ENCODE measurements at places on chromosomes 6 and 20. TPM values are rescaled to one million over a fixed set of nuclear protein-coding genes. Genes with fewer than 3 reads are reported as not detected.
A peak's percentile ranks its signal among the peaks of the same experiment; 100 is the strongest.

DNA sequence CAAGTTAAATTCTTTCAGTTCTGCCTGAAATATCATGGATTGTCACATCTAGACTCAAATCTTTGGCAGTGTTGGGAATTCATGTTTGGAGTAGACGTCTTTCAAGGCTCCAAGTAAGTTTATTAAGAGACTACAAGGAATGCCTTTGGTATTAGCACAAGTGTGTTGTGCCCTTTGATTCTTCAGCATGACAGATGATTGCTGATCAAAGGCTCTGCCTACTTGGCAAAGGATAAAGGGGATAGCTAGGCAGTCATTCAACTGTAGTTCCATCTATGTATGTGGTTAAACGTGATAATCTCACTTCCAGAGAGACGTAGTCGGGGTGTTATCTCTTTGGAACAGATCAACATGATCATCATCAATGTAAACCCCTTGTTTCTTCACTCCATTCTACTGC, 86.2 kb downstream of the SPTLC3 start:
- no peak for DNase-seq

- DNase-seq, result no peak
Measured at GRCh38 chr6:19827247-19827646, 9.9 kb upstream of the ID4 start.

SIRPD gene
- total RNA-seq, result not detected

CPXM1 gene
- not detected for total RNA-seq

GRCh38 chr20:21862259-21862946, 156.9 kb downstream of the PAX1 start:
- DNase-seq, result no peak

EPB41L1 gene
- total RNA-seq, result 14.4 TPM

TCP11 gene
- not detected for total RNA-seq

CGAS gene
- 1.6 TPM for total RNA-seq

VSX1 gene
- total RNA-seq, result not detected

DNA sequence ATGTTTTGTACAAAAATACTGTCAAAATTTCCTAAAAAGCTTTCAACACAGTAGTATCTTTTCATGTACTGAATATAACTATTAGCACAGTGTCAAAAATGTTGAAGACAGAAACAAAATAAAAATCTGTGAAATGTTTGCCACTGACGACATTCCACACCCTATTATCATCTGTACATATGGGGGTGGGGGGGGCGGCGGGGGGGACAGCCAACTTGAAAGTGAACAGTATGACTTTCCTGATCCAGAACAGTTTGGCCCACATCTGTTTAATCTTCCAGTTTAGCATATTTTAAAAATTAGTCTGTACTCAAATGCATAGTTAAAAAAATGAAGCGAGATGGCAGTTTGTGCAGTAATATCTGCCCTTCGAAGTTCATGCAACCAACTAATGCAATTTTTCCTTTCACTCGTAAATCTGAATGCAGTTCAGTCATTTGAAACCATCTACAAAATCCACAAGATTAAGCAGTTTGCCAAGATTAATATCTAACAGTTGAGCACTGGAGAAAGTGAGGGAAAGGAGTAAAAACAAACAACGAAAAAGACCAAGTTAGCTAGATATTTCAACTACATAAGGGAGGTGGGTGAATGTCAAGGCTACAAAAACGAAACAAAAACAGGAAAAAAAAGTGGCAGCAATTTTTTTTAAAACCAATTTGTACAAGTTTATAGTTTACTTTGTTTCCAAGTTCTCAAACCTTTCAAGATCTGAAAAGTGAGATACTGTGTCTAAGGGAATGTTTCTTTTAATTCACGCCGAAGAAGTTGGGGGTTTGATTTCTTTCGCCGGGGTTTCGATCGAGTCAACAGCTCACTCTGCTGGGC, 1.9 kb downstream of the CITED2 start:
- no peak for DNase-seq

DNA sequence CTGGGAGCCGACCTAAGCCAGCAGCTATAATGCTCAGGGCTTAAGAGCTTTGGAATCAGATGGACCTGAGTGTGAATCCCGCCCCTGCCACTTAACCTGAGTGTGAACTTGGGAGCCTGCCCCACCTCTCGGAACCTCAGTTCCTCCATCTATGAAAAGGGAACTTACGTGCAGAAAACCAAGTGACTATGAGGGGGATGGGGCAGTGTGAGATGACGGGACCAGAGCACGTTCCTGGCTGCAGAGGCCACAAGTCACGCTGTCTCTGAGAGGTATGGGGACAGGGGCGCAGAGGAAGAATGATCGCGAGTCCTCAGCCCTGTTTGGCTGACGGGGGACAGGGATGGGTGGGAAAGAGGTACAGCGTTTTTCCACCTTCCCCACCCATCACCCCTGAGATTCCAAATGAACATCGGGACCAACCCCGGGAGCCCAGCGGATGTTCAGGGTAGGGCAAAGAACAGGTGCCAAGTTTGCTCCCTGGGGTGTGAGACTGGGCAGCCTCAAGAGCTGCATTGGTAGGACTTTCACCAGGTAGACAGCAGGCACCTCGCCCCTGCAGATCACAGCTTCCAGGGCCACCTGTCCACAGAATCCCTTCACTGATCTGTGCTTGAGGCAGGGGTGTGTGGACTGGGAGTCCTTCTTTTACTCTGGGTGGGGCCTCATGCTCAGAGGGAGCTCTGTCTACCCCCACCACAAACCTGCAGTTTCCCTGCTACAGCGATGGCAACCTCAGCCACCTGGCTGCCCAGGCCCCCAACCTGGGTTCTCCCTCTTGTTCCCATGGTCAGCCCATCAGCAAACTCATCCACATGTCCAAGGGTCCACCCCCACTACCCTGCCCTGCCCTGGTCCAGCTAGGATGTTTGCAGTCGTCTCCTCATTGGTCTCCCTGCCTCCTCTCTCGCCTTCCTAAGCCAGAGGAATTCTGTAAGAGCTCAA, 85.8 kb downstream of the CEBPB start:
- no peak for DNase-seq

DNA sequence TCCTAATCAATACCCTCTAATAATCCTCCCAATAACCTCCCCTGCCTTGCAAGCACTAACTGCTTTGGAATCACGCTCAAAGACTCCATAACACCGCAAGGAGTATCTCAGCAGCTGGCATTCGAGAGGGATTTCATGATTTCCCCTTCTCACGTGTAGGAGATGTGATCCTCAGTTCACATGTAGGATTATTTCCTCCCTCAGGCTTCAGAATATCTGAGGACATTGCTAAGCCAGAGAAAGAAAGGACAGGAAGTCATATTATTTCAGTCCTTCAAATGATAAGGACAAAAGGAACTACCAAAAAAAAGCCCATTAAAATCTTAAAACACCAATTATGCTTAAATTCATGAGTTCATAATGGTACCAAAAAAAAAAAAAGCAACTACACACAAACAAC, 122.9 kb downstream of the NFATC2 start:
- DNase-seq, result no peak

GRCh38 chr6:113843500-113844073, 13.6 kb upstream of the MARCKS start:
- no peak for DNase-seq

SLC24A3 gene
- 0.17 TPM for total RNA-seq

DNA sequence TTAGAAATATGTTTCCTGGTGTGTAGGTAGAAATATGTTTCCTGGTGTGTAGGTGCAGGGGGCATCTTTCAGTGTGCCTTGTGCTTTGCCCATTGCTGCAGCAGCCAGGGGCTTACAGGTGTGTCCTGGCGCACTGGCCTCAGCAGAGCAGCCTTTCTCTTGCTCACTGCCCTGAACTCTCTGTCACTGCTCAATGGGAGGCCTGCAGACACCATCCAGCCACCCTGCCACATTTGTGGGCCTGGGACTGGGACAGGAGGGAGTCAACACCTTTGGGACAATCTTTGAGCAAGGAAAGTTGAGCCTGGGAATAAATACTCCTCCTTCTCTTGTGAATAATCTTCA, 62.4 kb upstream of the RBM24 start:
- DNase-seq, result no peak

SLA2 gene
- not detected for total RNA-seq

GRCh38 chr20:38324159-38324558, 20.2 kb downstream of the BPI start:
- no peak for DNase-seq

- no peak for DNase-seq
Measured at GRCh38 chr20:46355778-46356177, 47.5 kb upstream of the CDH22 start.

GRCh38 chr20:51871943-51872342, 69.6 kb upstream of the SALL4 start:
- no peak for DNase-seq

DNA sequence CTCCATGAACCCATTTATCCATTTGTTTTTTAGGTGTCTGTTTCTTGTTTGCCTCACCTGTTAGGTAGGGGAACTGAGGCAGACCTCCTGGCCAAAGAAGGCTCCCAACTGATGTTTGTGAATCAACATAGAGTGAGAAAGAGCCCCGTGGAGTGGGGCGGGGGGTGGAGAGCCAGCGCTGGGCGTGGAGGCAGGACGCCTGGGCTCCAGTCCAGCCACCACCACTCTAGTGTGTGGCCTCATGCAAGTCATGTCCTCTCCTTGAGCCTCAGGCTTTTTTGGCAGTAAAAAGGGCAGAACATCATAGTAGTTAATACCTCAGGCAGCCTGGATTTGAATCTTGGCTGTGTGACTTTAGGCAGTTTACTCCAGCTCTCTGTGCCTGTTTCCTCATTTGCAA, 42.2 kb upstream of the SCRT2 start:
- DNase-seq, result no peak

GRCh38 chr6:147900247-147900830, 391.8 kb downstream of the SAMD5 start:
- no peak for DNase-seq

- no peak for DNase-seq
Measured at GRCh38 chr20:43029176-43029575, 160.5 kb downstream of the PTPRT start.

GRCh38 chr6:79064635-79065034, 13.4 kb downstream of the PHIP start:
- no peak for DNase-seq

- DNase-seq, result peak; percentile 92
Measured at GRCh38 chr6:56370561-56371211, 123.3 kb upstream of the COL21A1 start.

ASIP gene
- total RNA-seq, result not detected

GRCh38 chr20:23032056-23032749, 2.9 kb upstream of the SSTR4 start:
- no peak for DNase-seq

DNA sequence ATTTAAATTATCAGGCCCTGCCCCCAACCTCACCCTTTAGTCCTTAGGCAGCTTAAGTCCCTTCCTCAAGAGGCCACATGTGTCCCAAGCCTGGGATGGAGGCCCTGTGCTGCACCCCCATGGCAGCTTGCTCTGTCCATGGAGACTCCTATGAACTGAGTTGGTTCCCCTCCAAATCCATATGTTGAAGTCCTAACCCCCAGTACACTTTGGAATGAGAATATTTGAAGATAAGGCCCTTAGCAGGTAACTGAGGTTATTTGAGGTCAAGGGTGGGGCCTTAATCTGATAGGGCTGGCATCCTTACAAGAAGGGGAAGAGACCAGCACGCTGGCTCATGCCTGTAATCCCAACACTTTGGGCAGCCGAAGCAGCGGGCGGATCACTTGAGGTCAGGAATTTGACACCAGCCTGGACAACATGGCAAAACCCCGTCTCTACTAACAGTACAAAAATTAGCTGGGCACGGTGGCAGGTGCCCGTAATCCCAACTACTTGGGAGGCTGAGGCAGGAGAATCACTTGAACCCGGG, 6.7 kb upstream of the BEND3 start:
- DNase-seq, result no peak

LY6G6F gene
- not detected for total RNA-seq

DNA sequence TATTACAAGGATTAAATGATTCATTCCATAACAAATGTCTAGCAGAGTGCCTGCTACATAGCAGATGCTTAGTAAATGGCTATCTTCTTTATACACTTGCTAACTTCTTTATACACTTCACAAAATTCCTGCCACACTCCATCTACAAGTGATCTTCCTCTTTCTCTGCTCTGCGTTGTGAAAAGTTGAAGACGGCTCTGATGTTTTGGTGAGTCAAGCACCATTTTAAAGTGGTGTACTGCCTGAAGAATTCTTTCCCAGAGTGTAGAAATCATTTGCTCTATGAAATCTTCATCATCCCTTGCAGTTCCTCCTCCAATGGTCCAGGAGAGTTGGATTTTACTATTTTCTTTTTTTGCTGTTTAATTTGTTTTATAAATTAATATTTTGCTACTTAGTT, 74.9 kb downstream of the TNFAIP3 start:
- DNase-seq, result no peak

CNBD2 gene
- 1.2 TPM for total RNA-seq

ALDH8A1 gene
- 0.28 TPM for total RNA-seq

DNA sequence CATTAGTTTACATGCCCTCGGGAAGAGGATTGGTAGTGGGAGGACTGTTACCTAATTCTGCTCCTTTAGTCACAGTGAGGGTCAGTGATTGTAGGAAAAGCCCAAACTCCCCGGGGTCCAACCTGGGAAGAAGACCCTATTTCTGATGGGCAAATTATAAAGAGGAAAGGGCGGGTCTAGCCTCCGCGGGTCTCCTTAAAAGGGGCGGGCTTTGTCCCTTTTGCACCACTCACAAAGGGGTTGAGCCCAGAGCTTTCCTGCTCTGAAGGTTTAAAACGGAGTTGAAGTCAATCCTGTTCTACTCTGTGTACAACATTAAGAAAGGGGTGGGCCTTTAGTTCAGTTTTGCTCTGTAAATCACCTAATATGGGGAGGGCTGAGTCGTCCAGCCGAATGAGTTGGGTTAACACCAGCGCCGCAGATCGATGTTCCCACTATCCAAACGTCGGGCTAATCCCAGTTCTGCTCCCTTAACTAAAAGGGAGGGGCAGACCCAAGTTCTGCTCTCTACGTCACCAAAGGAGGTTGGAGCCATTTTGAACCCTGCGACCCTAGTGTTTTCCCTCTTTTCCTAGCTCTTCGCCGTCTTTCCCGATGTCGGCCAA, 920 bp upstream of the RNF5 start:
- no peak for DNase-seq

KIAA1755 gene
- not detected for total RNA-seq

GRCh38 chr6:38413102-38413800, 226.5 kb downstream of the BTBD9 start:
- DNase-seq, result no peak

FKBP1C gene
- 0.67 TPM for total RNA-seq

- no peak for DNase-seq
Measured at GRCh38 chr6:110859335-110859792, 15.2 kb upstream of the AMD1 start.

DNA sequence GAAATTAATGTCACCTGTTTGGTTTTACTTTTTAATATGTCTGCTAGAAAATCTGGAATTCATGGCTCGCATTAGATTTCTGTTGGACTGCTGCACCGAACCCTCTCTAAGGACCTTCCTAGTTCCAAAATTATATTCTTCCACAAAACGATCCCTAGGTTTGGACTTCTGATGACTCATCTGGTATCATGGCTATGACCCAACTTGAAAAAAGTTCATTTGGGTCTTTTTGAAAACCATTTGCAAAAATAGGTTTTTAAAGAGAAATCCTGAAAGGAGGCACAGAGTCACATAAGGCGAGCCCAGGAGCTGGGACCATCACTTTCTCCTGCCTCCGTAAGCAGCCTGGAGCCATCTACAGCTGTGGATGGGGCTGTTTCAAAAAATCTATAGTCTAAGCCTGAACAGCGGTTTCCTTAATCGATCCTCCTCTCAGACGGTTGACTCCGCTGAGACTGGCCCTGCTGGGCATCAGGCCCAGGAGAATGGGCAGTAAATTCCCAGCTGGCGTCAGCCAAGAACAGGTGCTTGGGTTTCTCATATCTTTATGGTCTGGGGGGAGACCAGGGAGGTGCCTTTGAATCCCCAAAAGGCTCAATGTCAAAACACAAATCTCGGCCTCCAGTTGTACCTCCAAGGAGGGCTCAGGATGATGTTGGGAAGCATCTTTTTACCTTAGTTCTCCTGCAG, 44.6 kb downstream of the SLC24A3 start:
- no peak for DNase-seq
